ENCODE measurements at places on chromosomes 5 and 9.

DNA sequence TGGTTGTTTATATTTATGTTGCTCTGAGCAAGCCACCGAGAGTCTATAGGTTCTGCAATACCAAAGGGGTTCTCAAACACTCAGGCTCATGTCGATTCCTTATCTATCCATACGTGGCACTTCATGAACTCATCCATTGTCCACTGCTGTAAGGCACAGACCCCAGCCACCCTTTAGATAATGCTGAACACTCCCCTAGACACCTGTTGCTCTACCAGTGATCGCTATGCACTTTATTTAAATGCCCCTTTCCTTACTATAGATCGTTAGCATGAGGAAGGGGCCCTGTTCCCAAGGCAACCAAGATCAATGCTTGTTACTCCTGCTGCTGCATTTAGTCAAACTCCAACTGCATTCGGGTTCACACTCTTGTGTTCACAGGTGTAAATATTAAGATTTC, 171.9 kb downstream of the PAM start:
- no peak for DNase-seq

DNA sequence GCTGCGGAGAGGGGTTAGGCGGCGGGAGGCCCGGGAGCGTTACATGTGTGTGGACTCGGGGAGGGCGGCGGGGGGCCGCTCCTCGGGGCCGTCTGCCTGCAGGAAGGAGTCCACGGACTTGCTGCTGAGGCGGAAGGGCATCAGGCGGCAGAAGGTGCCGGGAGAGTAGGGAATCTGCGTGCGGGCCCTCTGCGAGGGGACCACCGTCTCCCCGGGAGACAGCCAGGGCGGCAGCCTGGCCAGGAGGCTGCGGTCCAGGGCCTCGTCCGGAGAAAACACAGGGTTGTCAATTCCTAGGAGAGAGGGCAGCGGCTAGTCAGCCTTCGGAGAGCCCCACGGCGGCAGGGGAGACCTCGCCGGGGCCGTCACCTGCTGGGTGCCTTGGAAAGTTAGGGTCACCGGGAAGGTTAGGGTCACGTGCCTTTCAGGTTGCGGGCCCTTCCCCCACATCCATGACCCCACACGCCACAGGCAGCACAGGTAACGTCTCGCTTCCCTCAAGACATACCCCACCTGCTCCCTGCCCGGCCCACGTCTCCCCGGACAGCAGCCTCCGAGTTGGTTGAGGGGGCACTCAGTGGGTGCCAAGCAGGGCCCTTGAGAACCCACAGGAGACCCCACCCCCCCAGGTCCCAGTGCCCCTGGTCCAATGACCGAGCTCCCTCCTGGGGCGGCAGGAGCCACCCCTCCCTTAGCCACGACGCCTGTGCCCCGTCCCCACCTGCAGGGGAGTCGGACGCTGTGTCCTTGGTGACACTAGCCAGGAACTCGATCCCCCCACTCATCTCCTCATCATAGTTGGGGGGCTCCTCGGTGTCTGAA, 32.1 kb downstream of the EXOC3 start:
- DNase-seq = no peak

GRCh38 chr5:141714542-141715310, 32.7 kb upstream of the ARAP3 start:
- no peak for DNase-seq

- no peak for DNase-seq
Observed at GRCh38 chr9:32294106-32294505, 90.3 kb upstream of the ACO1 start.

DNA sequence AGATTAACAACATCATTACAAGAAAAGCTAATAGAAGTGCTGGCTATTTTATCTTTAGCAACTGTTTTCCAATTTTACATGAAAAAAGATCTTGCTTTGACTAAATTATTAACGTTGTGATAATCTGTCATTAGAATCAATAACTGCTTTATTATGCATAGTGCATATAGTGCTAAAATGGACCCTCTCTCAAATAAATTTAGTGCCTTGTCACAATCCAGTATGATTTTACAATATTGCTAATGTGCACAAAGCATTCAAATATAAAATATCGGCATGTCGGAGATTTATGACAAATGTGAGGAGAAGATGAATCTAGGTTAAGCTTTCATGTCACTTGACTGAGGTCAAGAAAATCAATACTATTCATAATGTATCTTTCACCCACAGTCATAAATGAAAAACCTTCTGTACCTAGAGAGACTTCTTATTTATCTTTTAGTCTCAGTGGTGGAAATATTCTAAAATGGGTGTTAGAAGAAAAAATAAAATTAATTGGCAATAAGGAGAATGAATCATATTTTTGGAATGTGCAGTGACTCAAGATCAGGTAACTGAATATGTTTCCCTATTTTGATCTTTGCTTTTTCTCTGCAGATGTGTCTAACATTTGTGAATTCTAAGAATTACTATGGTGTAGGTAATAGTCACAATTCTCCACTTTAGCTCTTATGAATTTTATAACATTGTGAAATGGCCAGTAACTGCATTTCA, 672.9 kb upstream of the GRAMD2B start:
- no peak for DNase-seq

DNA sequence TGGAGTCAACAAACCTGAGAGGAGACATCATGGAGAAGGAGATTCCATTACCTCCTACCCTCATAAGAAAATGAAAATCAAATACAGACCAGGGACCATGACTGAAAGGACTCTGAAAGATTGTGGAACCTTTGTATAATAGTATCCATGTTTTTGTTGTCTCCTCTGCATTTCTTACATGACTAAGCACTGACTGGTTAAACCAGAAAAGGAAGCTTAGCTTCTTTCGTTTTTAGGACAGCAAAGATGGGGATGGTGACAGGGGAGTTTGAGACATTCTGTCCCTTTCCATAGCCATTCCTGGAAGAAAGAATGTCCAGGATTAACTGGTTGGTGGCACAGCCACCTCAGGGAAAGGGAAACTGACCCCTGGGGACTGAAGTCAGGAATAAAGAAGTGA, 22.2 kb downstream of the ITGA1 start:
- DNase-seq = no peak

DNA sequence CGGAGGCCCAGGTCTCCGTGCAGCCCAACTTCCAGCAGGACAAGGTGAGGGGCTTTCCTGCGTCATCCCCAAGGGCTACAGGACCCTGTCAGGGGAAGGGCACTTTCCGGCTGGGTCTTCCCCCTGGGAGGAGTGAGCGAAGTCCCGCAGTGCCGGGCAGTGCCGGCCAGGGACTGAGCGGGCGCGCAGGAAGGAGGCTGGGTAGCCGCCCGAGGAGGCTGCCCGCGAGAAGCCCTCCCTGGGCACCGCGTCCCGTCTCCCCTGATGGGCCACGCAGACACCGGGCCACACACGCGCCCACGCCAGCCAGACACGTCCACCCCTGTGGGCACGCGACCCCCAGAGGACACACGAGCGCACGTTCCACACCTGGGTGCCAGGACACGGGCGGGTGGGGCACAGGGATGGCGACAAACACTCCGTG, 357 bp downstream of the PTGDS start:
- no peak for DNase-seq

DNA sequence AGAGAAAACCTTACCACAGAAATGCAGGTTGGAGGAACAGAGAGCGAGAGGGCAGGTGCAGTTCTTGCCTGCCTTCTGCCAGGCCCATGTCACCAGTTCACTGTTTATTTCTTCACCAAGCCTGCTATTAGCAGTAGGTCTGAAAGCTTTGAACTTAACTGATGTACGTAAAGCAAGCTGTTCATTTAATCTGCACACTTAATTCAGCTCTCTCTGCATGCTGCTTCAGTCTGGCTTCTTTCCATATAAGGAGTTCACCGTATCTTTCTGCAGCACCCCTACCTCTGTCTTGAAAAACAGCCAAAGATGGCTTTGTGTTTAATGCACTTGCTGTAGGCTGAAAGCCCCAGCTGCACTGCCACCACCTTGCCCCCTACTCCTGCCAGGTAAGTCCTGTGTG, 205.1 kb downstream of the RAB3C start:
- no peak for DNase-seq

DNA sequence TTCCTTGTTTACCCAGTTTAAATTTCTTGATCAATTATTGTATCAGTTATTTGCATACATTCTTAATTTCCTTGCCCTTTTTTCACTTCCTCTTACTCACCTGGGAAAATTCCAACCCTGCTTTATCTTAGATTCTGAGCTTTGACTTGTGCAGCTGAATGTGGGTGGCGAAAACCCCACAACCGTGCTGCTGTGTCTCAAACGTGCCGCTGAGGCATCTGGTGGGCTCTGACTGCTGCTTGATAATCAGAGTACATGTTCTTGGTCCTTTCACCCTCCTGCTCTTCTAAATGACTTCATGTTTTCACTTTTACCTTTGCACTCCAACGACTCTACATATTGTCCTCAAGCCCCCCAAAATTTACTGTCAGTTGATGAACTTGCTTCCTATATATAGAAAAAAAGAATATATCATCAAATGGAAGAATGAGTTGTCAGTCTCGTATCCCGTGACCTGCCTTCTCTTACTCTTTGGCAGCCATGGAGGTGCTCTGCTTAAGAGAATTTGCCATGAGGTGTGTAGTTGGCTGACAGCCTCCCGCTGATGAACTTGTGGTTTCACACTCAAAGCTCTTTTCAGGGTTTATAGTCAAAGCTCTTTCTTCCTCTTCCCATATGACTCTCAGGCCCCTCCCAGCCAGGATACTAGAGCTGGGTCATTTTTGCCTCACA, 14.0 kb upstream of the JAK2 start:
- no peak for DNase-seq

- no peak for DNase-seq
Observed at GRCh38 chr5:179379321-179379890, 34.1 kb upstream of the ADAMTS2 start.

GRCh38 chr9:133772581-133772980, 34.4 kb upstream of the SARDH start:
- no peak for DNase-seq

GRCh38 chr5:151663617-151664293, 23.0 kb downstream of the SPARC start:
- DNase-seq = no peak

- no peak for DNase-seq
Observed at GRCh38 chr5:132407970-132408369, 38.5 kb downstream of the SLC22A5 start.

DNA sequence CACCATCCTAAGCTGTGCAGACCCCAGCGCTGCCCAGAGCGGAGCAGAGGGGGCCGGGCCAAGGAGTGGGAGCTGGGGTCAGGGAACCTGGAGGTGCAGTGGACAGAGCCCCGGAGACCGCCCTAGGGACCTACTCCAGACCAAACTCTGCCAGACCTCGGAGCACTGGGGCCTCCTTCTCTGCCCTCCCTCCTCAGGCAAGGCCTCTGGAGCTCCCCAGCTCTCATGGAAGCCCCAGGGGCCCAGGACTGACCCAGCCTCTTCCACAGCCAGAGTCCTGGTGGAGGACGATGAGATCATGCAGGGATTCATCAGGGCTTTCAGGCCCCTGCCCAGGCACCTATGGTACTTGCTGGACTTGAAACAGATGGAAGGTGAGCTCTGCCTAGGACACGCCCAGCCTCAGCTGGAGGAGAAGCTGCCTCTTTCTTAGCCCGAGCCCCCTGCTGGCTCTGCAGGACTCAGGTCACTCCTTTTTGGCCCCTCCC, 3.6 kb downstream of the PAEP start:
- no peak for DNase-seq

GRCh38 chr5:27083449-27084415, 45.3 kb upstream of the CDH9 start:
- no peak for DNase-seq

DNA sequence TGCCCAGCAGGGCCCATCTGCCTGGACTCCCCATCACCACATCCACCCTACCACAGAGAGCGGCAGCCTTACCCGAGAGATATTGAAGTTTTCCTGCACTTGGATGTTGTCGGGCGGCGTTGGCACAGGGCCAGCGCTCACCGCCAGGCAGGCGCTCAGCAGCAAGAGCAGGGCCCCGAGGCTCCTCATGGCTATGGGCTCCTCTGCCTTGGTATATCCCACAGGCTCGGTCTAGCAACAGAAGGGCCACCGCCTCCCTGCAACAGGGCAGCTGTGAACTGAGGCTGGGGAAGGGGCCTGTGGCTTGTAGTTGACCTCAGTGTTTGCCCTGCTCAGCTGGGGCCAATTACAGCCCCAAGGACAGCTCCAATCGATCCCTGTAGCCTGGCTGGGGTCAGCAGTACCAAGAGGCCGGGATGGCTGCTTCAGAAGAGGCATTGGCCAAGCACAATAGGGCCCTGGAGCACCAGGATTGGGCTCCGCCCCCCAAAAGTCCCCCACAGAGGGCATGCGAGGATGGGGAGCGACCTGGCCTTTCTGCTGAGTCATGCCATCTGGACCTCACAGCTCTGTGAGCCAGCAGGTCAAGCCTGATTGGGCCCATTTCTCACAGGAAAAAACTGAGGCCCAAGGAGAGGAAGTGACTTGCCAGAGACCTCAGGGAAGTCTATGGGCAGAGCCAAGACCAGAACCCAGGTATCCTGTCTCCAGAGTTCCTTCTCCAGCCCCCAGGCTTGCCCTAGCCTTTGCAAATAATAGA, at the start of gene AMBP:
Gene AMBP (minus strand): TSS at position 280 of the 760 bp plus-strand sequence. CDS start 91 bp downstream, at position 189.
- DNase-seq = peak; percentile 13

DNA sequence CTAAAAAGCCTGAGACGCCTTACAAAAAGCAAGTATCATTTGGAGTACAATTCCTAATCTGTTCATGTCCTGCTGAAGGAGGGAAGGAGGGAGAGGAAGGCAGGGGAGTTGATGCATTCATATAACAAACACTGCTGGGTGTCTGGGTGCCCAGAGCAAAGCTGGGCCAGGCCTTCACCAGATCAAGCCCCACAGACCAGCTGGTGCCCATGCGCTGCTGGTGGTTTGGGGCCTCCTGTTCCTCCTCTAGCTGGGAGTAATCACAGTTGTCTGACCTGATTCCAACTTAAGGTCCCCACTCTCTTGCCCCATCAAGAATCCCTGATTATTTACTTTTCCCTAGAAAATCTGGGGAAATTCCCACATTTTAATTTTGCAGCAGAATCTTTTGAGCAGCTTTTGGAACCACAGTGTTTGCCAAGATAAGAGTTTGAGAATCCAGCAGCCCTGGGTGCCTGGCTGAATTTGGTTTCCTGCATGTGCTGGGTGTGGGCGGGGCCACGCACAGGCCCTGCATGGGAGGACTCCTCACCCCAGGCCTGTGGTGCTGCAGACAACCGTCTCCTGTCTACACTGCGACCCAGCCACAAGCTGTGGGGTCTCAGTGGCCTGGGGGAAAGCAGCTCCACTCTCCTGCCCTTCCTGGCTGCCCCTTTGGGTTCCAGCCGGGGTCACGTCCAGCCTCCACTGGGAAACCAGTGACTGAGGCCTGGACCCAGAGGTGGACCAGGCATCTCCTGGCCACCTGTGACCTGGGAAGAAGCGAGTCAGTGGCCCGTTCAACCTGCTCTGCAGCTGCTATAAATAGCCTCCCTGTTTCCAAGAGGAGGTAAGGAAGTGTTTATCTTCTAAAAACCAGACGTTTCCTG, 47.5 kb downstream of the NEURL1B start:
- peak; percentile 30 for DNase-seq

DNA sequence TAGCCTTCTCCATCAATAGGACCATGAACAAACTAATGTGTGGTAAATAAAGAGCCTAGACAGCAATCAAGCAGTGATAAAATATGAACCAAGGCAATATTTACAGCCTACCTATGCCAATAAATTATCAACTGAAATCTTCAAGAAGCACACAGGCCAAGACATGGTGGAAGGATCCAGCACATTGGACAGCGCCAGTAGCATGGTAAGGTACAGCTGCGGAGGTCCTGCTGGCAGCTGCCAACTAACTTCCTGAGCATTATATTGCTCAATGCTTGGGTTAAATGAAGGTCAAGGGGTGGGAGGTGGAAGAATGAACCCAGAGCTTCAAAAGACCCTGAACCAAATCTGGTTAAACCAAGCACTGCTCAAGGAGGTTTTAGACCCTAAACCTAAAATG, 16.5 kb upstream of the SPDL1 start:
- no peak for DNase-seq

- DNase-seq = no peak
Observed at GRCh38 chr5:37737326-37738056, 102.3 kb downstream of the GDNF start.

All from NCI-H510A (cell line).